T-cell (primary cell): ENCODE measurements at places on chromosomes 2 and 18.
A peak's percentile ranks its signal among the peaks of the same experiment; 100 is the strongest.

DNA sequence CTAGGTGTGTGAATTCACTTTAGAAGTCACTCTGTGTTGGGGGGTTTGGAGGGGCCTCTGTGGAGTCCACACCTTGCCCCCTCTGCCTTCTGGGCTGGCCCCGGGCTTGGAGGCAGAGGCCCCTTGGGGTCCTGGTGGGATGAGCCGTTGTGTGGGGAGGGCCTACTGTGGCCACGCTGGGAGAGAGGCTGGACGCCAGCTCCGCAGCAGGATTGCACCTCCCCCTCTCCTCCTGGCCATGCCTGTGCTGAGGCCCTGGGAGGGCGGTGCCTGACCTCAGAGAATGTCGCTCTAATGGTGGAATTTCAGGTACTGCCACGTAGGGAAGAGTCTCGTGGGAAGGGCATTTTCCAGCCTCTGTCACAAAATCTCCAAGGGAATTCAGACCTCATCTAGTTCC, 237.0 kb downstream of the ATAD2B start:
- no peak overlapping the region for H3K4me3 ChIP-seq
- no peaks in the 10 kb centered on the region for H3K36me3 ChIP-seq
- H3K27me3 ChIP-seq, result no peaks in the 10 kb centered on the region
- no peak for DNase-seq
- H3K4me1 ChIP-seq, result no peaks in the 10 kb centered on the region

DNA sequence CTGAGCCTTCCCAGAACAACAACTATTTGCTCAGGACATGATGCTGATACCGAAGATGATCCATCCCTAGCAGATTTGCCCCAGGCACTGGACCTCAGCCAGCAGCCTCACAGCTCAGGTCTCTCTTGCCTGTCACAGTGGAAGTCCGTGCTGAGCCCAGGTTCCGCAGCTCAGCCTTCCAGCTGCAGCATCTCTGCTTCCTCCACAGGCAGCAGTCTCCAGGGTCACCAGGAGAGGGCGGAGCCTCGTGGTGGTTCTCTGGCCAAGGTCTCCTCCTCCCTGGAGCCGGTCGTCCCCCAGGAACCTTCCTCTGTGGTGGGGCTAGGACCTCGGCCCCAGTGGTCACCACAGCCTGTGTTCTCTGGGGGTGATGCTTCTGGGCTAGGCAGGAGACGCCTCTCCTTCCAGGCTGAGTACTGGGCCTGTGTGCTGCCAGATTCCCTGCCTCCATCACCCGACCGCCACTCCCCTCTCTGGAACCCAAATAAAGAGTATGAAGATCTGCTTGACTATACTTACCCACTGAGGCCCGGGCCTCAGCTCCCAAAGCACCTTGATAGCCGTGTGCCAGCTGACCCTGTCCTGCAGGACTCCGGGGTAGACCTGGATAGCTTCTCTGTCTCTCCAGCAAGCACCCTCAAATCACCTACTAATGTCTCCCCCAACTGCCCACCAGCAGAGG, 15.4 kb downstream of the CEP68 start:
- no peak overlapping the region for H3K27ac ChIP-seq
- no peaks in the 10 kb centered on the region for H3K27me3 ChIP-seq
- peaks cover 70% of the 10 kb centered on the region for H3K36me3 ChIP-seq
- DNase-seq, result no peak

- H3K27ac ChIP-seq, result no peak overlapping the region
- no peak for DNase-seq
- no peaks in the 10 kb centered on the region for H3K4me1 ChIP-seq
- no peaks in the 10 kb centered on the region for H3K27me3 ChIP-seq
- no peak overlapping the region for H3K4me3 ChIP-seq
- H3K36me3 ChIP-seq, result no peaks in the 10 kb centered on the region
Measured at GRCh38 chr2:239696559-239697207, 295.9 kb upstream of the HDAC4 start.

DNA sequence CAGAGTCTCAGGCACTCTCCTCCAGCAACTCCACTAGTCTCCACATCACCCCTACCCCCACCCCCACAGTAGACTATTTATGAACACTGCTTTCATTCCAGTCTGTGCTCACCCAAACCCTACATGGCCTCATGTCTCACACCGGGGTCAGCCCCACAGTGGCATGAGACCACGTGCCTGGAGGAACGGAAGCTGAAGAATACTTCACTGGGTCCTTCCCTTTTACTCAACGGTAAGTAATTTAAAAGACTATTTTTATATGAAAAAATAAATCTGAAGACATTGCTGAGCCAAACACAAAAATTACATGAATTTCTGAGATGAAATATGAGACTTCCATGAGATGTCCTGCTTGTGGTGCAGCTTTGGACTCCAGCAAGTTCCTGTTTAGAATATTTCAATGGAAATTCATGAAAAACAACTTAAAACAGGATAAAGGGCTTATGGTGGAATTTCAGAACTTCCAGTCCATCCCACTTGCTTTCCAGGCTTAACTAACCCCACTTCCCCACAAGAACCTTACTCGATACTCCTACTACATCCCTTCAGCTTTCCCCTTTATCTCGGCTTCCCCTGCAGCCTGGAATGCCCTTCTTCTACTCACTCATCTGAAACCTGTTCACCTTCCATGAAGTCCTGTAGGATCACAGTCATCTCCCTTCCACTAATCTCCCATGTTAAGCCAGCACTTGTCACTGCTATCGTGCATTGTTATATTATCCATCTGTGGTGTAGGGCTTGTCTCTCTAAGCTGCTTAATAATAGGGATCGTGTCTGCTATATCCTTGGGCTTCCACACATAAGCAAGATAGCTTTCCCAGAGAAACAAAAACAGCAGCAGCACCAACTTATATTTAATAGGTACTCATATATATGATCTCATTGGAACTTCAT, 47.9 kb downstream of the SLC14A1 start:
- no peak overlapping the region for H3K4me3 ChIP-seq
- no peak overlapping the region for H3K27ac ChIP-seq
- DNase-seq, result no peak
- H3K4me1 ChIP-seq, result peaks cover 28% of the 10 kb centered on the region

- H3K4me3 ChIP-seq, result no peak overlapping the region
- H3K27ac ChIP-seq, result no peak overlapping the region
- H3K36me3 ChIP-seq, result peaks cover under 1% of the 10 kb centered on the region
Measured at GRCh38 chr2:240137596-240138253, 1.6 kb upstream of the COPS9 start.

DNA sequence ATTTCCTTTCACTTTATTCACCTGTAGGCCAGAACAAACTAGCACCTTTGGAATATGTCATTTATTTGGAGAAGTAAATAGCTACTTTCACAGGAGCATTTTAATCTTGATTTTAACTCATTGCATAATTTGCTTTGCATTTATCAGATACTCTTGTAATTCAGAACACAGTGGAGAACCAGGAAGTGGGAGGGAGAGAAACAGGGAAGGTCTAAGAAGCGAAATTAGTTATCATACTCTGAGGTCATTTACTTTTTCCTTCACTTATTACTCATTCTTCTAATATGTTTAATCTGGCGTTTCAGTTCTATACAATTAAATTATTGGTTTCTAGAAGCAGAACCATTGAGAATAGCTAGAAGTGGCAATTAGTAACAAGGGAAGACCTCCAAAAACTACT, 20.7 kb downstream of the RBM44 start:
- no peak overlapping the region for H3K4me3 ChIP-seq
- DNase-seq, result no peak
- no peaks in the 10 kb centered on the region for H3K36me3 ChIP-seq
- no peaks in the 10 kb centered on the region for H3K27me3 ChIP-seq
- no peak overlapping the region for H3K27ac ChIP-seq
- H3K4me1 ChIP-seq, result no peaks in the 10 kb centered on the region

DNA sequence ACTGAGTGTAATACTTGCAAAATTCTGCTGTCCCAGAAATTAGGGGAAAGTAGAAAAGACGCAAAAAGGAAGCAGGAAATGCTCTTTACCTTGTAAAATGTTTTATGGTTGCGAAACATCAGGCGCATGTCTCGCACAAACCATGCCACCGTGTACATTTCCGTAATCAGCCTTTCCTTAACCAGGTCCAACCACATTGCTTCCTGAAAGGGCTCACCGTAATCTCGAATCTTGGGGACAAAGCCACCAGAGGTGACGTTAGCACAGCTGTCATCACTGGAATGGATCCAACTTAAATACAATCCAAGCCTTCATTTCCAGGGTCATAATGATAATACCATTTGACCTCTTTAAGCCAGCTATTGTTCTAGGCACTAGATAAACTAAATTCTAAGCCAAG, 49.3 kb downstream of the SP110 start:
- H3K4me1 ChIP-seq, result peaks cover 4% of the 10 kb centered on the region
- no peaks in the 10 kb centered on the region for H3K27me3 ChIP-seq
- peaks cover 21% of the 10 kb centered on the region for H3K36me3 ChIP-seq

DNA sequence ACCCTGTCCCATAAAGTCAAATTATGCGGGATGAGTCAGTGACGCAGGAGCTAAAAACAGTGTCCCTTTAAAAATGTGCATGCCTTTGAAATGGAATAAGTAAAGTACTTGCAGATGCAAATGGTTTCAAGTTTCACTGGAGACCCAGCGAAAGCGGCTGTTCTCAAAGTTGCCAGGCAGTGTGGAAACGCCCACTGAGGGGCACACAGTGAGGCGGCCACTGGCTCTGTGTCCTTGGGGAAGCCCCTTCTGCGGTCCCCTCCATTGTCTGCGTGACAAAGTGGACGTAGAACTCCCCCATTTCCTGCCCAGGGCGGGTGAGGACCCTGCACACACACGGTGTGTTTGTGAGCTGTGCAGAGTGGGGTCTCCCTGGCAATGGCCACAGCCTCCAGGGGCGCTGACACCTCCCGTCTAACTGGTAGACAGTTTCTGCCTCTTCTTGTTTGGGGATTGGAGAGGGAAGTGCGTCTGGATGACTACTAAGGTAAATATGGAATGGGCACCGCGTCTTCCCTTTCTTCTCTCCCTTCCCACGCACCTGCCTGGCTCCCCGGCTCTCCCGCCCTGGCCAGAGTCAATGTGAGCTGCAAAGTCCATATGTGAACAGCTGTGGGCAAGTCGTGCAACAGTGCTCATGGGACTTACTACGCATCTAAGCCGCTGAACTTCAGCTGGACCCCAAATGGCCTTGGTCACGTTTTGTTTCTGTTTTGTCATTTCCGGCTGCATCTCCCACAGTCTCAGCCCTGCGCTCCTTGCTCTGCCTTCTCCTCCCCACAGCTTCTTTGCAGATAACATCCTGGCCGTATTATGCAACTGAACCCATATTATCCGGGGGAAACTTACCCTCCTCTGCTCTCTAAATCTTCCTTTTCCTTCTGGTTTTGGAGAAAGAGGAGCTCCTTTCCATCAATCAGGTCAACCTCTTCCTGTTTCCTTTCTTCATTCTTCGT, 33.7 kb upstream of the ZNF516 start:
- no peaks in the 10 kb centered on the region for H3K27me3 ChIP-seq
- DNase-seq, result no peak
- H3K36me3 ChIP-seq, result no peaks in the 10 kb centered on the region
- H3K4me3 ChIP-seq, result peak overlapping the region; percentile 3
- H3K27ac ChIP-seq, result no peak overlapping the region

GRCh38 chr2:102460467-102460866, 12.6 kb upstream of the SLC9A4 start:
- no peak overlapping the region for H3K27ac ChIP-seq
- peaks cover 3% of the 10 kb centered on the region for H3K27me3 ChIP-seq
- H3K36me3 ChIP-seq, result no peaks in the 10 kb centered on the region
- H3K4me1 ChIP-seq, result no peaks in the 10 kb centered on the region
- no peak overlapping the region for H3K4me3 ChIP-seq

DNA sequence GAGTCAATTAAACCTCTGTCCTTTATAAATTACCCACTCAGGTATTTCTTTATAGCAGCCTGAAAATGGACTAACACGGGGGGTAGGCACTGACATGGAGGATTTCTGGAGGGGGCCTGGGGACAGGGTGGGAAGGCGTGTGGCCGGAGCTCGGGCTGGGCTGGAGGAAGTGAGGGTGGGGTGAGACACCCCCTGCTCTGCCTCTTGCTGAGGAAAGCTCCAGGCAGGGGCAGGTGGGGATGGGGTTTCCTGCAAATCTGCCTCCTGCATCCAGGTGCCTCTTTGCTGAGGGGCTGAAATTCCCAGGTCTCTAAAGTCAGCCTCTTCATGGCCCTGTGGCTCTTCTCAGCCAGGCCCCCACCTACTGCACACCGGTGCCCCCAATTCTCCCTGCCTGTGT, 25.7 kb upstream of the OTOS start:
- no peak for DNase-seq
- no peak overlapping the region for H3K4me3 ChIP-seq
- no peak overlapping the region for H3K27ac ChIP-seq
- no peaks in the 10 kb centered on the region for H3K4me1 ChIP-seq
- H3K36me3 ChIP-seq, result no peaks in the 10 kb centered on the region

DNA sequence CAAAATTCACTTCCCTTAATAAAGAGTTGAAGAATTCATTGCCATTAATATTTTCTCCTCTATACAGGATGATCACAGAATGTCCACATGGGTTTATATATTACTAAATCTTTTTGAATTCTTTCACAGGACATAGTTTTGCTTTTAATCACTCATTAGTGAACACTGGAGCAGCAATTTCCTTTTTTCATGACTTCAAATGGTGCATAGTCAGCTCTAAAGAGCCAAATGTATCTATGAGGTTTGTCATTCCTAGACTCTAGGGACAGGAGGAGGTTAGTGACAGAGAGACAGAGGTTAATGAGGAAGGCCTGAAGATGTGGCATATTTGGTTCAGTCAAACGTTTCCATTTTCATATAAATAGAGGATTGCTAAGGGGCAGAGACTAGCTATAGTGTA, 111.8 kb downstream of the FSHR start:
- H3K4me3 ChIP-seq, result no peak overlapping the region
- no peak for DNase-seq
- no peaks in the 10 kb centered on the region for H3K36me3 ChIP-seq
- H3K27ac ChIP-seq, result no peak overlapping the region
- no peaks in the 10 kb centered on the region for H3K4me1 ChIP-seq
